Activated T-cell treated with anti-CD3 and anti-CD28 coated beads for 24 hours (primary cell): ENCODE measurements at places on chromosomes 5 and 9.

- no peak for DNase-seq
Measured at GRCh38 chr5:32042551-32042961, 131.6 kb downstream of the GOLPH3 start.

DNA sequence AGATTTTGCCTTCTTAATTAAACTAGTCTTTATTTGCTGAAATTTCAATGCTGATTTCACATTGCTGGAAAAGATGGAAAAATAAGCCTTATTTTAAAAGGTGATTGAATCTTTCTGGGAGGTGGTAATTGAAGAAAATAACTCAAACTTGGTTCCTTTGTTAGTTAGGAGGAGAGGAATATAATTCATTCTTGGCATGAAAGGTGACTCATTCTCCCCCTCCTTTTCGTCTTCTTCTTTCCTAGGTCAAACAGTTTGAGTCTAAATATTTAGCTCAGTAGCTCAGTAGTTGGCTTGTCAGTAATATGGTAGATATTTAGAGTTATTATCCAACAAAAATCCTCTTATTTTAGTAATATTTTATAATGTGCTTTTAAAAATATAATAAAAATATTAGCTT, 353.9 kb upstream of the MEF2C start:
- no peak for DNase-seq

DNA sequence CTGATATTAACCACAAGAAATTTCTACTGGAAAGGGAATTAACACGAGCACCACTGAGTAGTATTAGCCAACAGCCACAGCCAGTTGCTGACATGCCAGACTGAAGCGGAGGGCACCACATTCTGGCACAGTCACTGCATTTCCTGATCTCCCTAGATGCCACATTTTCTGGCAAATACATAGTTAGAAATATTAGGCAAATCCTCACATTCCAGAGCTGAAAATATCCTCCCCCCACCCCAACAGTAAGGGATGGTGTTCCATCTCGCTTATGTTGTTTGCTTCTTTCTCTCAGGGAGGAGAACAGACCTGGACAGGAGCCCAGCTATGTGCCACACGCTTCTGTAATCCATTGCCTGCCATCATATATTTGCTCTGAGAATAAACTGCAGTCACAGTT, 32.8 kb upstream of the MCTP1 start:
- DNase-seq: no peak

GRCh38 chr5:115840873-115841272, 492 bp downstream of the ATG12 start:
- DNase-seq: no peak

DNA sequence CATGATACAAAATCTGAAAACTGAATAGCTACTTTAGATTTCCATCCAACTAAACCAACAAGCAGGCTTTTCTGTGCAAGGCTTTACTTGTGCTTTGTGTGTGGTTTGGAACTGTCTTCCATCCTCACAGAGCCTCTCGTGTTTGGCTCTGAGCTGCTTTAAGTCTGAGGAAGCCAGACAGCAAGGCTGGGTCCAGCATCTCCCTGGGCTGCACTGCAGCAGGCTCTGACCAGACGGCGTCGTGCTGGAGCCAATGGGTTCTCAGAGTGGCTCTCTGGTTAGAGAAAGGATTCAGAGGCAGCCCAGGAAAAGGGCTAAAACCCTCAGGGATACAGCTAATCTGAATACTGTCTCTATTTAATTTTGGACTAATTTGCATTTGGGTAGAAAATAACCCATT, 207.9 kb upstream of the EFNA5 start:
- DNase-seq: no peak

DNA sequence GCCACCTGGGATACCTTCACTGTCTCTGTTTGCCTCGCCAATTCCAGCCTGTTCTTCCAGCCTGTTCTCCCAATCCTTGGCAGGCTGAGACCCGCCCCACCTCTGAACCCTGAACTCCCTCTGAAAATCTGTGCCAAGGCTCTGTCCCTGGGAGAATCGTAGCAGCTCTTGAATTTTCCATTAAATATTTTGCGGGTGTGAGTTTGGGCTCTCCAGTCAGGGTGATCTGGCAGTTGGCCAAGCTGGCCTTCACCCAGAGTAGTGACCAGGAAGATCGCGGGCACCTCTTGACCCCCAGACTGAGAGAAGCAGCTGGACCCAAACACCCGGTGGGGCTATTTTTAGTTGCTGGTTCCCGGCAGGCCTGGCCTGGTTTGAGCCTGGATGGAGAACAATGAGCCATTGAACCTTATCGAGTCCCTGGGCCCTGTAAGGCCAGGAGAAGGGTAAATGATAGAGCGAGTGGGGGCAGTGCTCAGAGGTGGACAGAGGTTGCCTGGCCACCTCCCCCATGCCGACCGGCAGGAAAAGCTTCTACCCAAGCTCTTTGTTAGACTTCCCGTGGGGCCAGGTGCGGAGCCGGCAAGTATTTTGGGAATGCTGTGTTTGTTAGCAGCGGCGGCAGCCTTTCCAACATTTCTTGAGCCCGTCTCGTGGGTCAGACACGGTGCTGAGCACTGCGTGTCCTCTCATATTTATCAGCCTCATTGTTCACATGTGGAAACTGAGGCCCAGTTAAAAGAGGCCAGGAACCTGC, 146.2 kb downstream of the RGS3 start:
- no peak for DNase-seq

DNA sequence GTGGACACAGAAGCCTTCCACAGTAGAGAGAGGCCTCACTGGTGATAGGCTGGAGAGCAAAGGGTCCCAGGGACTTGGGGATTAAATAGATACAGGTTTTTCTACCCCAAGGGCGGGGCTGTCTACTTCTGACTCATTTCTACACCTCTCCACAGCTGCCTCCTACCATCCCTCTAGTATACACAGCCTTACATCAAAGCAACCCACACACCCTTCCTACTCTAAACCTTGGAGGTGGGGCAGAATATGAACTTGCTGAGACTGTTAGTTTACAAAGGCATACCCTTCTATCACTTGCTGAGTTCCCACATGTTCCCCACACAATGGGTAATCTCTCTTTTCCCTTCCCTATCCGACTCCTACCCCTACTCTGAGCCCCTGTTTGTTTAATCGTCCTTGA, 19.9 kb upstream of the PCA3 start:
- no peak for DNase-seq

GRCh38 chr9:81589819-81590218, 99.5 kb downstream of the TLE1 start:
- no peak for DNase-seq

DNA sequence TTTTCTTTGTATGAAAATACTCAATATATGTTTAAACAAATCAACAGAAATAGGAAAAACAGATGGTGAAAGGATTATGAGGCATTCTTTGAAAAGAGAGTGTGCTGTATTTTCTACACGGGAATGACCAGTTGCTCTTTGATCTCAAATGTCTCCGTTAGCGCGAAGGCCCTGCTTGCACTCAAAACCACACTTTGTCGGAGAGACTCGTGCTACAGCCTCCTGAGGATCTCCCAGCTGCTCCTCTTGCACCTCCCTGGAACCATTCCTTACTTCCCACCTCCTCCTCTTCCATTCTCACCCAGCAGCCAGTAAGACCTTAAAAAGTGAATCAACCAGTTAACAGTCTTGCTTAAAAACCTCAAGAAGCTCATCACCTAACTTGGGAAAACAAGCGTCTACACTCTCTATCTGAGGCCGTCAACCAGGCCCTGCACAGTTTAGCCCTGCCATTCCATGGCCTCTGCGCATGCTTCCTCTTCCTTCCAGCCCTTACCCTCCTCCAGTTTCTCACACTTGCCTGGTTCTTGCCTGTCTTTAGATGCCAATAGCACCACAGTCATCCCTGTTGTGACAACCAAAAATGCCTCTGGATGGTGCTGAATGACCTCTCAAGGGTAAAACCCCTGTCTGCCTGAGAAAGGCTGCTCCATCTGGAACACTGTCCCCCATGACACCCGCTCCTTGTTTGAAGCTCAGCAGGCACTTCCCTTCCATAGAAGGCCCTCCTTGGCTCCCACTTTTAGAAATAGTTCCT, 594.7 kb upstream of the WWC1 start:
- no peak for DNase-seq
